ENCODE measurements at places on chromosomes 3 and 15. TPM values are rescaled to one million over a fixed set of nuclear protein-coding genes. Genes with fewer than 3 reads are reported as not detected.

- no peak for DNase-seq
Measured at GRCh38 chr3:38565339-38566214, 69.4 kb downstream of the EXOG start.

DNA sequence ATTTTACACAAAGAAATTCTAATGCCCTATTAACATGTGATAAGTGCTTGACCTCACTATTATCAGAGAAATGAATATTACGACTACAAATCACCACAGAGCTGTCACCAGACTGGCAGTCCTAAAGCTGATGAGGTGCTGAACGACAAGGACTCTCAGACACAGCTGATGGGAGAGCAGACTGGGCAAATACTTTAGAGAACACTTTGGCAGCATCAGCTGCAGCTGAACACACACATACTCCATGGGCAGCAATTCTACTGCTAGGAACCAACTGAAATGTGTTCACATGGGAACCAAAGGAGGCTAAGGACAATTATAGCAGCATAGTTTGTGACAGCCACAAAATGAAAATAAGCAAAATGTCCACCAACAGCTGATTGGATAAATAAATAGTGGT, 45.5 kb downstream of the SUSD5 start:
- no peak for DNase-seq

The SLITRK3 gene
- total RNA-seq = not detected

DNA sequence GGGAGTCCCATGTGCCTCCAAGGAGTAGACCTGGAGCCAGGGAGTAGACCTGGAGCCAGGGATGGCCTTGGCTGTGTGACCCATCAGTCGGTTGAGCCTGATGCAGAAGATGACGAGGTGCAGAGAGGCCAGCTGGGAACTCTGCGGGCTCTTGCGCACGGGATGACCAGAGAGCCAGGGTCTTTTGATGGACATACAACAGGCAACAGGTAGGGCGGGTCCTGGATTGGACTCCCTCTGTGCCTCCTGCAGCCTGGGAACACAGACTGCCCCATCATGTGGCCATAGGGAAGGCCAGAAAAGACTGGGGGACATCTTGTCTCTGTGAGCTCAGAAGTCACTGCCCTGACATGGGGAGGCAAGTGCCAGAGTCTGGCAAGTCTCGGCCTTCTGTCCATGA, 67.5 kb upstream of the RPL32 start:
- peak; percentile 40 for DNase-seq

The ILDR1 gene
- total RNA-seq = 0.20 TPM

- DNase-seq = no peak
Measured at GRCh38 chr3:68958932-68959331, 26.6 kb upstream of the TAFA4 start.

DNA sequence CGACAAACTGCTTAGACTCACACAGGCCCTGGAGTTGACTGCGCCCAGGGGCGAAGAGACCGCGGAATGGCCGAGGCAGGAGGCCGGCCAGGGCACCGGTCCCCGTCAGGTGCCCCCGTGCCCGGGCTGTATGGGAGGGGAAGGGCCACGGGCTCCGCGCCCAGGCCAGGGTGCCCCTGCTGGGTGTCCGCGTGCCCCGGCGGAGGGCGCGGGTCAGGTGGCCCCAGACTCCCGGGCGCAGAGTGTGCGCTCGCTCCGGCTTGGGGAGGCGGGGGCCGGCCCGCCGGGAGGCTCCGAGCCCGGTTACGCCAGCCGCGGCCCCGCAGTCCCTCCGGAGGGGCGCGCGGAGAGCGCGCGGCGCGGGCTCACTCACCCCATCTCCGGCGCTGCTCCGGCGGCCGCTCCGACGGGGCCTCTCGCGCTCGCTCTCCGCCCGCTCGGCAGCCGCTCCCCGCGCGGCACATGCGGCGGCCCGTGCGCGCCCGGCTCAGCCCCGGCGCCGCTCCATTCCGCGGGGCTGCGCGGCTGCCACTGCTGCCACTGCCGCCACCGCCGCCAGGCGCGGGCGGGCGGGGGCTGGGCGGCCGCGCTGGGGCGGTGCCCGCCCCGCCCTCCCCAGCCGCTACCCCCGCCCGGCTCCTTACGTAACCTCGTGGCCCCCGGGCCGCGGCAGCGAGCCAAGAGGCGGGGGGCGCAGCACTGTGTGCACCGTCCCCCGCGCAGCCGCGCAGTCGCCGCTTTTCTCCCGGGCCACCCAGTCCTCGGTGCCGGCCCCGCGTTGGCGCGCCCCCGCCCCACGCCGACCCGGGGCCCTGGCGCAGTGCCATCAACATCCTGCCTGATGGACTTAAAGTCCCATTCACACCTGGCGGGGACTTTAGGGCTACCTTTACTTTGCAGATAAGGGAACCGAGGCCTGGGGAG, at the start of gene HOMER2:
TSS of gene HOMER2 (minus strand) at position 563 of the 924 bp plus-strand sequence. CDS start at position 378, 185 bp downstream.
- no peak for DNase-seq

GRCh38 chr15:34904527-34904926, 65.0 kb downstream of the AQR start:
- DNase-seq = no peak

GRCh38 chr15:95032156-95032555, 800.8 kb downstream of the MCTP2 start:
- DNase-seq = no peak

The ANKRD63 gene
- total RNA-seq = 0.45 TPM

DNA sequence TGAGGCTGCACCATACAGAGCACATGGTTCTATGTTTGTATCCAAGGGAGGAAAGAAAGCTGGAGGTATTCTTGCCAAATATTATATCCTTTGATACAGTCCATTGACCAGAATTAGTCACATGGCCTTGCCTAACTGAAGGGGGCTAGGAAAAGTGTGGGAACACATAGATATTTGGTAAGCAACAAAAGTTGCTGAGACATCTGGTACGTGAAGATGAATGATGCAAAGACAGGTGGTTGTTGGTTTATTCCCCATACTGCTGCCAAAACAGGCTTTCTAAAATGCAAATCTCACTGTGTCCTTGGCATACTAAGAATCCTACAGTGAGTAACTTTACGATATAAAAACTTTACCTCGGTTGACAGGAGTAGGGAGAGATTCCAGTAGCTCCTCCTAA, 162.2 kb downstream of the VGLL3 start:
- no peak for DNase-seq

DNA sequence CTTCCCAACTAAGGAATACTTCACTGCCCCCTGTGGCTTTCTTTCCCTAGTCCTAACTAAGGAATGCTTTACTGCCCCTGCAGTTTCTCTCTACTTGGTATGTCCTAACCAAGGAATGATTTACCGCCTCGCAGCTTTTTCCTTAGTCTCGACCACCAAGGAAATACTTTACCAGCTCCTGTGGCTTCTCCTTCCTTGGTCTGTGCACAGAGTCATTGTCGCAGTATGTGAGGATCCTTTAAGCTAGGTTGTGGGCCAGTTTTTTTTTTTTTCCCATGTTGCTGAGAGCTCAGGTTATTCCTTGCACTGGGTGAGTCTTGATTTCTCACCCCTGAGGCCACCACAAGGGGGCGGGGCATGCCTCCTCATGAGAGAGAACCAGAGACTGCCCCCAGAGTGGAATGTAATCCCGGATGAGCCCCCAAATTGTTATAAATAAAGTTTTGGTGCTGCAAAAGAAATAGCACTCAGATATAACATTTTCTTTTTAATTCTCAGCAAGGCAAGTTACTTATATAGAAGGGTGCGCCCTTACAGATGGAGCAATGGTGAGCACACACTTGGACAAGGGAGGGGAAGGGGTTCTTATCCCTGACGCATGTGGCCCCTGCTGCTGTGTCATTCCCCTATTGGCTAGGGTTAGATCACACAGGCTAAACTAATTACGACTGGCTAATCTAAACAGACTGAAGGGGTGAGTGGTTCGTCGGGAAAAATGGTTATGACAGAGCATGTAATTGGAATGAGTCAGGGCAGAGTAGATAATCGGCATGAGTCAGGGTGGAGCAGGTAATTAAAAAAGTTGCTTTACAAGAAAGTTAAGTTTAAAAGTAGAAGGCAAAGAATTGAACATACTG, 27.0 kb downstream of the NDUFB4 start:
- no peak for DNase-seq

DNA sequence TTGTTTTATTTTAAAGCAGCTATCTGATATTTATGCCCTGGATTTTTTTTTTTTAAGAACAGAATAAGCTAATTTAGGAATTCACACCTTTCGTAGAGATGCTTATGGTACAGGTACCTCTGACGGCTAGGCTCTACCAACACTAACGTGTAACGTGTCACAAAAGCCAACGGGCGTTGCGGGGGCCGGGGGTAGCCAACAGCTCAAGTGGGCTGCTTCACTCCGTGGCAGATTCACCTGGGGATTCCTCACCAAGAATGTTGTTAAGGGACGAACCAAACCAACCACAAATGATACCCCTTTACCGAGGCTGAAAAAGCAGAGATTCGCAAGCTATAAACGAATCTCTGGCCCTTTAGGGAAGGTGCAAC, 1.0 kb downstream of the TMCC1 start:
- no peak for DNase-seq

The FMN1 gene
- 3.8 TPM for total RNA-seq

GRCh38 chr3:121989943-121990342, 32.1 kb downstream of the ILDR1 start:
- no peak for DNase-seq

GRCh38 chr3:156674911-156675829, 780 bp downstream of the TIPARP start:
- peak; percentile 72 for DNase-seq

- no peak for DNase-seq
Measured at GRCh38 chr15:88132499-88132898, 124.0 kb downstream of the NTRK3 start.

DNA sequence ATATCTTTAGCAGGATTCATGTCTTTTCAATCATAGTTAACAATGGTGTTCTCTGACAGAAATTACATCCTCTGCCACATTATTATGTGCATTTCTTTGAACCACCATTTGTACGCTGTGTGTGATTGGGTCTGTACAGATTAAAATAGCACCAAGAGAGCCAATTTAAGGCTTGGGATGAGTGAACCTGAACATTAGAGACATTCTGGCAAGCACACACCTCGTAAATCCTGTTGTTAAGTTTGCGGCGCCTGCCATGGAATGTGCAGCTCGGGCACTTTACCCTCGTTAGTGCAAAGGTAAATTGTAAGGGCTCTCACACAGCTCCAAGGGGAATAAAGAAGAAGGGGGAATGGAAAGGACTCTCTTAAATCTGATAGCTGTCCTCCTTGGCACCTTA, 482.4 kb upstream of the DPPA4 start:
- DNase-seq = no peak

The RPL14 gene
- total RNA-seq = 1,031 TPM

- no peak for DNase-seq
Measured at GRCh38 chr15:79035111-79035601, 55.4 kb downstream of the RASGRF1 start.

The CATSPER2 gene
- total RNA-seq = 0.98 TPM

DNA sequence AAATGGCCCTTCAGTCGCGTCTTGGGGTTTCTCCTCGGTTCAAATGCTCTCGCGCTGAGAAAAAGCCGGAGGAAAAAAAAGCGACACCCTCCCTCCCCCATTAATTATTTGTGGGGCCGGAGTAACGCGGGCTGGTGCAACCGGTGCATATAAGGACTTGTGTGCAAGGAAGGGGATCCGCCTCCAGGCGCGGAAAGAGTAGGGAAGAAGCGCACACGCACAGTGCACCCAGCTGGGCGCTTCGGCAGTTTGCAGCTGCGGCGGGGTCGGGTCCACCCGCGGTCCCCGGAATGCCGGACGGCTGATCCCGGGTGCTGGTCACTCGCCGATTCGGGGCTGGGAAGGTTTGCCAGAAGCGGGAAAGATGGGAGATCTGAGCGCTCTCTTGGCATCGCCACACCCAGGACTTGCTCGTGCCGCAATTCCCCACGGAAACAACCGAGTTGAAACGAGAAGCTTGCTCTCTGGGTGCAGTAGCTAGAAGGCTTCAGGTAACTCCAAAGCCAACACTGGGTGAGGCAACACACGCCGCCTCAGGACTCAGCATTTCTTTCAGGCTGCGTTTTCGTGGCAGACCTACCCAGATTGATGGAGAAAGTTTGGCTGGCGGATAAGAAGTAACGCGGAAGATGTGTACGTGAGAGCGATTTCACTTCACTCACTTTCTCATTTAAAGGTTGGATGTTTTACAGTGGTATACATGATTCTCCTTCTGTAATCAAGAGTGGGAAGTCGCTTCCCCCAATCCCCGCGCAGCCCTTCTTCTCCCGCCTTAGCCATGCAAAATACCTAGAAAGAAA, 720 bp upstream of the TNIK start:
- peak; percentile 60 for DNase-seq

GRCh38 chr3:58492494-58492905, 604 bp downstream of the KCTD6 start:
- no peak for DNase-seq

The SEMA3F gene
- total RNA-seq = 16.6 TPM

DNA sequence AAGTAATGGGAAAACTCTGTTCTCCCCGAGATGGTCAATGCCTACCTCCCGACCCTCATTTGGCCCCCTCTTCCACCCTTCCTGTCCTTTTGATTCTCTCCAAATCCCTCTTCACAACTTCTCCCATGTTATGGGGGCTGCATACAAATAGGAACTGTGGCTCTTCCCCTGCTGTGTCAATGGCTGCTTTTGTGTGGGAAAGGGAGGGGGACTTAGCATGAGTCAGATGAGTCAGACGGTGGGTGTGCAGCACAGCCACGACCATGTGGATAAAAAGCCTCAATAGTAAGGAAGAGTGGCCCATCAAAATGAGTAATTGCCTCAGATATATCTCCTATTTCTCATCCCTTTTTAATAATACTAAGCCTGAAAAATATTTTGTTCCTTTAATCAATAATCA, 31.9 kb downstream of the SPATA16 start:
- no peak for DNase-seq

The ADGRG7 gene
- total RNA-seq = not detected

The SCAANT1 gene
- total RNA-seq = not detected

DNA sequence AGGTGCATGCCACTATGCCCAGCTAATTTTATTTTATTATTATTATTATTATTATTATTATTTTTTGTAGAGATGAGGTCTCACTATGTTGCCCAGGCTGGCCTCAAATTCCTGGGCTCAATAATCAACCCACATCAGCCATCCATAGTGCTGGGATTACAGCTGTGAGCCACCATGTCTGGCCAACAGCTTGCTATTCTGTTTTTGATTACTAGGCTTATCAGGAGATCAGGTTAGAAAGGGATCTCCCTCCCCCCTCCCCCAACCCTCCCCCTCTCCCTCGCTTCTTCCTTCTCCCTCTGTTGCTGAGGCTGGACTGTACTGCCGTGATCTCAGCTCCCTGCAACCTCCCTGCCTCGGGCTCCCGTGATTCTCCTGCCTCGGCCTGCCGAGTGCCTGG, 8.6 kb downstream of the CLN6 start:
- no peak for DNase-seq

The TMC3 gene
- not detected for total RNA-seq

GRCh38 chr3:186966406-186966805, 36.1 kb downstream of the ST6GAL1 start:
- no peak for DNase-seq

DNA sequence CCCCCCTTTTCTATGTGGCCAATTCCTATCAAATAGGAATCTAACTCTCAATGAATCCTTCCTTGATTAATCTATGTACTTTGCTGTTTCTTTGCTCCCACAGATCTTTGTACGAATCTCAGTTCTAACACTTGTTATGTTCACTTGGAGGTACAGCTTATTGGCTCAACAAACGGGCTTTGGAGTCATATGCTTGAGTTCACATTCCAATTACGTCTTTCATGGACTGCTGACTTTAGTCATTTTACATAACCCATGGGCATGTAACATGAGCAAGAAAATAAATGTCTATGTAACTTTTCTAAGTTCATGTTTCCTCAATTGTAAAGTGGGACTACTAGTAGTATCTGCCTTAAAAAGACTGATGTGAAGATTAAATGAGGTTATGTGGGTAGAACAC, 123.2 kb upstream of the TBC1D5 start:
- no peak for DNase-seq

The LOXL1 gene
- 20.7 TPM for total RNA-seq

GRCh38 chr3:22922317-22922716, 280.8 kb upstream of the UBE2E2 start:
- DNase-seq = no peak

GRCh38 chr15:20345401-20345958, 196.1 kb downstream of the GOLGA6L6 start:
- DNase-seq = peak; percentile 20
